AG04450 (cell line): ENCODE measurements at places on chromosomes 7 and 10. TPM values are rescaled to one million over a fixed set of nuclear protein-coding genes. Genes with fewer than 3 reads are reported as not detected.
A peak's percentile ranks its signal among the peaks of the same experiment; 100 is the strongest.

DNA sequence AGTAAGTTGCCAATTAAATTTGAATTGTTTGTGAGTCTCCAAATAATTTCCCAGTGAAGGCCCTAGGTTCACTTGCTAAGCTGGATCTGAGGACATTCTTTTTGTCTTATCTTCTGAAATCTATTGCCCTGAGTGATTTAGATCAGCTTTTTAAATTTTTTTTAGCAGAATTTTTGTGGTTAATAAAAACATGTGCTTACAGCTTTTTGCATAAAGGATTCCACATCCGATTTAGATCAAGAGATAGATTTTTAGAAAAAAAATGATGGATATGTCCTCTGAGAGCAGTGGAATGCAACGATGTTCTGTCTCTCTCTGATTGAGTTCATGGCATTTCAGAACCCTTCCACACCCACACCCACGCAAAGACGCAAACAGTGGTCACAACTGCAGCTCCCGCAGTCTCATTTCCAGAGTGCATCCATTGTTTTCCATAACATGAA lies 358.8 kb downstream of the SUGCT start:
- DNase-seq, result no peak

UPK3BL2 gene
- 1.7 and 1.8 TPM in 2 replicates for polyA plus RNA-seq

IDE gene
- polyA plus RNA-seq, result 31.2 and 39.0 TPM in 2 replicates

GRCh38 chr10:76463111-76463510 lies 1031.7 kb downstream of the LRMDA start:
- DNase-seq, result no peak

ZC3HAV1L gene
- 9.9 and 10.0 TPM in 2 replicates for polyA plus RNA-seq

DNA sequence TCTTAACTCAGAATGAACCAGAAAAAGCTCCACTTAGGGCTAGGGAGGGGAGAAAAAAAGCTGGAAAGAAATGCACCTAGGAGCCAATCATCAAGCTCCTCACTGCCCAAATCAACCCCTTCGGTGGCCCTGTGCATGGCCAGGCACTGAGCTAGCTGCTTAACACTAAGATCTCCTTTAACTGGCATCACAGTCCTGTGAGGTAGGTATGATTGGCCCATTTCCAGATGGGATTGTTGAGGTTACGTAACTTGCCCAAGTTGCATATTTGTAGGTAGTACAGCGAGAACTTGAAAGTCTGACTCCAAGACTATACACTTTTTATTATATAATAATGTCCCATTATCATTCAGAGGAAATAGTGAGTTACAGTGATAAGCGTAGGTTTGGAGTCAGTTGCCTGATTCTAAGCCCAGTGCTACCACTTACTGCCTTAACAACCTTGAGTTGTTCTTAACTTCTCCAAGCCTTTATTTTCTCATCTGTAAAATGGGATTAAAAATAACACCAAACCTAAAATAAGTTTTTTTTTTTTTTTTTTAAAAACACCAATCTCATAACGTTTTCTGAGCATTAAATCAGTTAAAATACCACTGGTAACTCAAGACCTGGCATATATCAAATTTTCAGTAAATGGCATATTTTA lies 37.2 kb upstream of the ACSL5 start:
- DNase-seq, result no peak

- peak; percentile 30 for DNase-seq
These were observed 194.2 kb upstream of the SLC26A5 start for GRCh38 chr7:103640031-103640779.

GRCh38 chr10:112983444-112984056 lies 33.5 kb downstream of the TCF7L2 start:
- no peak for DNase-seq

- DNase-seq, result no peak
These were observed 92.0 kb upstream of the CDC14C start for GRCh38 chr7:48832303-48832845.

- DNase-seq, result no peak
These were observed 26.4 kb downstream of the LAMB4 start for GRCh38 chr7:108103558-108104298.

- no peak for DNase-seq
These were observed 9.1 kb downstream of the PIK3AP1 start for GRCh38 chr10:96711048-96711728.

GRCh38 chr7:129362496-129362895 lies 71.7 kb upstream of the STRIP2 start:
- DNase-seq, result no peak

DNA sequence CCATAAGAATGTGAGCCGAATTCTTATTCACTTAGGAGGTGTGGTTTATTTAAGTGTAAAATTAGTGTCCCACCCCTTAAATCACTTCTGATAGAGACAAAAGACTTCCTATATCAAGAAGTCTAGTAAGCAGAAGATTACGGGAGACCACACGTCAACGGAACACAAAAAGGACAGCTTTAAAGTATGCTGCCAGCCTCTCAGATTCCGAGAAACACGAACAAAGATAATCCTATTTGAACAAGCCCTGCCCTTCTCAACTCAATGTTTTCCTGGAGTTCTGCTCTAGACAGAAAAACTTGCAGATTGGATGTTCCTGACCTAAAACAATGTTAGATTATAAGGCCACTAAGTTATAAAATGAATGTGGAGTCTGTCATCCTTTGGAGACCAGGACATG lies 4.9 kb upstream of the MCU start:
- no peak for DNase-seq
